ENCODE measurements at places on chromosomes 13 and 19. TPM values are rescaled to one million over a fixed set of nuclear protein-coding genes. Genes with fewer than 3 reads are reported as not detected.

The IRGC gene
- total RNA-seq: not detected

The PSG4 gene
- total RNA-seq: not detected

The RNF113B gene
- not detected for total RNA-seq

The CGB3 gene
- total RNA-seq: not detected

The C2CD4C gene
- 2.6 TPM for total RNA-seq

The CABP5 gene
- not detected for total RNA-seq

The ZNF442 gene
- total RNA-seq: 5.1 TPM

The ANGPTL8 gene
- not detected for total RNA-seq

DNA sequence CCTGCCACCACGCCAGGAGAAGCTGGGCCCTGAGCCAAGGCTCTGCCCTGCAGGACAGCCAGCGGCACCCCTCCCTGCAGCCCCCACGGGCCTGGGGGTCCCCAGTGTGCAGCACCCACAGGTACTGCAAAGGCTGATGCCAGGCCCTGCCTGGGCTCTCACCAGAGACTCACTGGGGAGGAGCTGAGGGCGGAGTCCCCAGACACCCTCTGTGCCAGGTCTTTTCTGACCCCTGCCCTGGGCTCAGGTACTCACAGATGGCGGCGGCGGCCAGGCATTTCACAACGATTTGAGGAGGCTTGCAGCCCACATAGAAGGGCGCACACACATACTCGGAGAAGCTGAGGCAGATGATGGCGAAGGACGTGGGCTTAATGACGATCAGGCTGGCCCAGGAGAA lies 5.7 kb downstream of the SLC7A9 start:
- H3K27ac ChIP-seq: no peak overlapping the region
- peak; percentile 56 for DNase-seq
- no peaks in the 10 kb centered on the region for H3K27me3 ChIP-seq
- H3K36me3 ChIP-seq: no peaks in the 10 kb centered on the region
- no peaks in the 10 kb centered on the region for H3K4me1 ChIP-seq

- peaks cover 16% of the 10 kb centered on the region for H3K4me1 ChIP-seq
- no peak for DNase-seq
- no peak overlapping the region for H3K27ac ChIP-seq
- H3K27me3 ChIP-seq: no peaks in the 10 kb centered on the region
- no peaks in the 10 kb centered on the region for H3K36me3 ChIP-seq
Measured at GRCh38 chr19:10620786-10621185, 4.6 kb upstream of the SLC44A2 start.

DNA sequence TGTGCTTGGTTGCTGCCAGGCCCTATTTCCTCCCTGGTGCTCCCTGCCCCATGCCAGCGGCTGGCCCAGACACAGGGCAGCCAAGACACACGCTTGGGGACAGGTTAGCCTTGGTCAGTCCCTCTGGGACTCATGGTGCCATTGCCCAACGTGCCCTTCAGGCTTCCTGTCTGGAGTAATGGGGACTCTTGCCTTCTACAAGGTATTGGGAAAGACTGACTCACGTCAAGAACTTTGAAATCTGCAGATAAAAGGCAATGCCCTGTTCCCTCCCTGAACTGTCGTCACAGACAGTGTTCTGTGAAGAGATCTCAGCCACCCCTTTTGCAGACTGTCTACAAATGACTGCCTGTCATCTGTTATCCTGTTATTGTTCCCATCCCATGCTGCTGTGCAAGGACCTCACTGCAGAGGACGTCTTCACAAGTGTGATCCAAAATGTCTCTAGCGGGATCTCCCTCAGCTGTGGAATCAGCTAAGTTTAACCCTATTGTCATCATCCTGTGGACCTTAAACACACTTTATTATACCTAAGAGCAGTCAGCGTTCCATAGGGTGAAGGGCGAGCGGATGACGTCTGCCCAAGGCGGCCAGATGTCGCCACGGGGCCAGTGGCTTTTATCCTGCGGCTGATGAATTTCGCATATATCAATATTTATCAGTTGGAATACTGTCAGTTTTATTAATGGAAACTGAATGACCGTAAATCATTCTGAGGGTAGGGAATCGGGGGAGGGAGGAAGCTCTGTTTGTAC lies 59.0 kb downstream of the GSX1 start:
- H3K27ac ChIP-seq: no peak overlapping the region
- peaks cover 16% of the 10 kb centered on the region for H3K27me3 ChIP-seq
- no peaks in the 10 kb centered on the region for H3K36me3 ChIP-seq

DNA sequence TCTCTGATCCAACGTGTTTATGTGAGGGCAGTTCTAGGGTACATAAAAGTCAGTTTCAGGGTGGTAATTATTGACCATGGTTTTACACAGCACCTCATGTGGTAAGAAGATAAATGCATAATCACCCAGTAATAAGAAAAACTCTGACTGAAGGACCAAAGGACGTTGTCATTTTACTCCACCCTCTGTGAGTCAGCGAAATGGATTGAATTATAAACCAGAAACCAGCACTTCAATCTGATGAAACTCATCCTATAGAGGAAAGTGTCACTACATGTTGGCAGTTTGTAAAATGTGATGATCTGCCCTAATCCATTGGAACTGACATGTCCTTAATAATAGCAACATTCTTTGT lies 406.8 kb downstream of the KLF5 start:
- H3K27ac ChIP-seq: no peak overlapping the region
- H3K4me1 ChIP-seq: no peaks in the 10 kb centered on the region
- no peak for DNase-seq

DNA sequence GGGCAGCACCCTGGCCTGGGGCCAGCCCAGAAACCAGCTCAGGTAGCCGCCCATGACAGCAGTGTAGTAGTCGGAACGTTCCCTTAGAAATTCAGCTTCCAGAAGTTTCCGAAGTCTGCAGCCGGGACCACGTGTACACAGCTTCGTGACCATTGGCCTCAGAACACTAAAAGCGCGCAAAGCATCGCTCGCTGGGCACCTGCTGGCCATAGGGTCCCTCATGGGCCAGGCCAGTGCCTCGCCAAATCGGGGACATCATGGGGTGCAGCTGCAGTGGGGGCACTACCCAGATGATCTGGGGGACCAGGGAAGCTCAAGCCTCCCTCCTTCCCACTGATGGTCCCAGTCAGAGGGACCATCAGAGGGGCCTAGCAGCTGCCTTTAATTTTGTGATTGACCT lies 384.5 kb downstream of the MTUS2 start:
- H3K4me1 ChIP-seq: no peaks in the 10 kb centered on the region
- no peaks in the 10 kb centered on the region for H3K36me3 ChIP-seq
- DNase-seq: no peak
- no peak overlapping the region for H3K4me3 ChIP-seq
- H3K27ac ChIP-seq: no peak overlapping the region

GRCh38 chr19:40872209-40872608 lies 9.8 kb downstream of the CYP2A7 start:
- no peak overlapping the region for H3K27ac ChIP-seq
- no peaks in the 10 kb centered on the region for H3K27me3 ChIP-seq

- no peaks in the 10 kb centered on the region for H3K27me3 ChIP-seq
- H3K4me1 ChIP-seq: no peaks in the 10 kb centered on the region
- no peak overlapping the region for H3K27ac ChIP-seq
Measured at GRCh38 chr13:62598708-62599107, 1183.1 kb upstream of the PCDH20 start.

GRCh38 chr13:60210510-60211330 lies 47.0 kb upstream of the DIAPH3 start:
- H3K36me3 ChIP-seq: no peaks in the 10 kb centered on the region
- H3K4me1 ChIP-seq: no peaks in the 10 kb centered on the region
- DNase-seq: no peak
- H3K27me3 ChIP-seq: no peaks in the 10 kb centered on the region
- H3K27ac ChIP-seq: no peak overlapping the region

DNA sequence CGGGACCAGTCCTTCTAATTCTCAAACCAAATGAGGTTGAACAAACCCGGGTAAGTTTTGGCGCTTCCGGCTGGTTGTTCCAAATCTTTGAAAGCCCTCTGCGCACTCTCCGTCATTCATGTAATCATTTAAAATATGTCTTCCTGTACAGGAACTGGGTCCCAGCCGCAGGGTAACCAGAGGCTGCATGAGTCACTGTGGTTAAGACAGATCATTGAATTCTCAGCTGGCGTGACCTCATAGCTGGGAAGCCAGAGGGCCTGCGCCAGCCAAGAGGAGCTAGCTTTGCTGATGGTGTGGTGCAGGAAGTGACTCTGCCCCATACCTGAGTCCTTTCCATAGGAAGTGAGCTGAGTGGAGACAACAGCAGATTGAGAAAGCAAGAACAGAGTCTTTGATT lies 135.2 kb downstream of the TSHZ3 start:
- no peak overlapping the region for H3K4me3 ChIP-seq
- H3K27me3 ChIP-seq: no peaks in the 10 kb centered on the region
- no peaks in the 10 kb centered on the region for H3K4me1 ChIP-seq
- DNase-seq: peak; percentile 65
- no peak overlapping the region for H3K27ac ChIP-seq

GRCh38 chr19:18558202-18558555 lies 509 bp downstream of the KXD1 start:
- DNase-seq: no peak
- peak overlapping the region; percentile 92 for H3K4me3 ChIP-seq
- no peaks in the 10 kb centered on the region for H3K27me3 ChIP-seq
- peaks cover 15% of the 10 kb centered on the region for H3K36me3 ChIP-seq
- peaks cover 5% of the 10 kb centered on the region for H3K4me1 ChIP-seq
- H3K27ac ChIP-seq: peak overlapping the region; percentile 91

DNA sequence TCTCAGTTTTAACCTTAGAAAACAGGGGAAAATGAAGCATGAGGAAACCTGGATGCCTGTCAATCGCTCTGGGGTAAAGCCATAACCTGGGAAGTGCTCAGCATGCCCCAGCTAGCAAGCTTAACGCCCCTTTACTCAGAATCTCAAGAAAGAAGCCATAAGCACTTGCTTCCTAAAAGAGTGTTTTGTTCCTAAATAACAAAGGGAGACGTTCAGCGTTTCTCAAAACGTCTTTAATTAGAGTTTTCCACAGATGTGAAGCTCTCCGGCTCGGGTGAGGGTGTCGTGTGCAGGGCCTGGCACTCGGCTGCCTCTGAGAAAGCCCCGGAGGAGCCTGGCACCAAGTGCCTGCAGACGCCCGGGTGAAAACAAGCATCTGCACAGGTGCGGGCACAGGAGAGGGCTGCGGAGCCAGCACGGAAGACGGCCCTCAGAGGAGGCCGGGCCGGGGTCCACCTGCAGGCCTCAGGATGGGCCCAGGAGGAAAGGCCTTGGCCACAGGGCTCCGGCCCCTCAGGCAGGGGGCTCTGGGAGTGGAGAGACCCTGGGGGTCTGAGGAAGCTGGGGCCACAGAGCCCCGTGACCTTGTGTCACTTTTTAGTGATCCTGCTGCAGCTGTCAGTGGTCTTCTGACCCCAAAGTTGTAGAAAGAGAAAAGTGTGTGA lies 6.2 kb downstream of the GAS6 start:
- no peak overlapping the region for H3K4me3 ChIP-seq
- DNase-seq: no peak
- H3K36me3 ChIP-seq: no peaks in the 10 kb centered on the region
- peaks cover 64% of the 10 kb centered on the region for H3K4me1 ChIP-seq

- H3K4me3 ChIP-seq: no peak overlapping the region
- no peaks in the 10 kb centered on the region for H3K36me3 ChIP-seq
- H3K27ac ChIP-seq: peak overlapping the region; percentile 36
- peak; percentile 25 for DNase-seq
- peaks cover 42% of the 10 kb centered on the region for H3K4me1 ChIP-seq
Measured at GRCh38 chr19:6068711-6069110, 41.6 kb downstream of the RFX2 start.

DNA sequence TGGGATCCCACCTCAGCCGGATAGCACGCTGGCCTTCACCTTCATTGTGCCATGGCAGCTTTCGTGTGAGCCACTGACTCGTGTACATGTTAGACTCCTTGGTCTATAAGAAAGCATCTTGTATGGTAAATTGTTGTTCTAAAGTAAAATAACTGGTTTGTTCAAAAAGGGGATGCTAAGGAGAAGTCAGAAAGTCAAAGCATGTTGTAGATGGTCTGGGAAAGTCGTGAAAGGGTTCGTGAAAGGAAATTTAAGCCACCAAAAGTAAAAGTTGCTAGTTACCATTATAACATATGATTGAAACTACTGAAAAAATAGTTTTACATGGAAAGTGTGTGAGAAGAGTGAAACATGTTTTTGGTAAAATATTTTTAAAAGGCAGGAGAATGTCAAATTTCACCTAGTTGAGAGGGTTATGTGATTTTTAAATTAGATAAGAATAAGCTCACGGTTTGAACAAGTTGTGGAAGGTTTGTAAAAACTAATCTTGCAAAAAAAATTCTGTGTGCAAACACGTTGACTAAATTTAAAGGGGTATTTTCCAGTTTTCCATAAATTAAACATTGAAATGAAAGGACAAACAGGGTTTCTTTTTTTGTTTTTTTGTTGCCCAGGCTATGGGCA lies 23.4 kb downstream of the DPRX start:
- H3K27ac ChIP-seq: no peak overlapping the region
- H3K4me1 ChIP-seq: no peaks in the 10 kb centered on the region
- H3K4me3 ChIP-seq: no peak overlapping the region

DNA sequence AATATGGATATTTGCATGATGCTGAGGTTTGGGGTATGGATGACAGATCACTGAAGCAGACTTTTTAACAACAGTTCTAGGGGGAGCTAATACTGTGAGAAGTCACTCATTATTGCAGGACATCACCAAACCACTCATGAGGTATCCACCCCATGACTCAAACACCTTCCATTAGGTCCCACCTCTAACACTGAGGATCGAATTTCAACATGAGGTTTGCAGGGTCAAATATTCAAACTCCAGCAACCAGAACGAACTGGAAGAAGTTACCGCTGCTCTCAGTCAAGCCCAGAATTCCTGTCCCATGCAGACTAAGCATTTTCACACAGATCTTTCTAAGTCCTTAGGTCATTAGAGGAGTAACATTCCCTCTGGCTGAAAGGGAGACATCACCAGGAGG lies 758.9 kb downstream of the UQCRFS1 start:
- no peaks in the 10 kb centered on the region for H3K27me3 ChIP-seq
- no peak overlapping the region for H3K4me3 ChIP-seq
- H3K36me3 ChIP-seq: no peaks in the 10 kb centered on the region
- H3K4me1 ChIP-seq: no peaks in the 10 kb centered on the region
- no peak overlapping the region for H3K27ac ChIP-seq

DNA sequence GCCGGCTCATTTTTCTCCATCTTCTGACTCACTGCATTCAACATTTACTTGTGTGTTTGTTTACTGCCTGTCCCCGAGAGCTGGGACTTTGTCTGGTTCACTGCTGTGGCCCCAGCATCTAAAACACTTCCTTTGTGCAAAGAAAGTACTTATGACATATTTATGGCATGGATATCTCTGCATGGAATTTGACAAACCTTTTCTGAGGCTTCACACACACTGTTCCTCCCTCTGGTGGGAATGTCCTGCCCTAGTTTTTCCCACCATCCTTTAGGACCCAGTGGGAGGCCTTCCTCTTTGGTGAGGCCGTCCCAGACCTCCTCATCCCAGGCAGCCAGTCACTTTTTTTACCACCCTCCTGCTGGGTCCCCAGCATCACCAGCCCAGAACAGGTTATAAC lies 1.4 kb upstream of the SRRM5 start:
- H3K27me3 ChIP-seq: no peaks in the 10 kb centered on the region
- DNase-seq: no peak
- H3K4me3 ChIP-seq: no peak overlapping the region
- no peaks in the 10 kb centered on the region for H3K4me1 ChIP-seq

DNA sequence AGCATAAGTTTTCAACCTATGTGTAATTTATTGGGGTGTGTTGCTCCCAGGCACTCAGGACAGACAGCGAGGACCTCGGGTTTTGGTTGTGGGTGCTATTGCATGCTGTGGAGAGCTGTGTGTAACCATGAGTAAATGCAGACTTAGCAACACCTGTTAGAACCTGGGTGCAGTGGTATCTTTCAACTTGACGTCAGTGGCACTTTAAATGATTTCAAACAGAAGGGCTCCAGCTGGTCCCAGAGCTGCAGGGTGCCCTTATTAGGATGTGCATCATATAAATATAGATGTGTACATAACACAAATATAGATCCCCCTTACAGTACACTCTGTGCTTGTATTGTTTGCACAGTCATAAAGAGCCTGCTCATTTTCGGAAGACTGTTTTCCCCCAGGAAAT lies 228.3 kb upstream of the IRS2 start:
- H3K36me3 ChIP-seq: no peaks in the 10 kb centered on the region
- no peaks in the 10 kb centered on the region for H3K4me1 ChIP-seq
- no peak for DNase-seq
- no peak overlapping the region for H3K4me3 ChIP-seq
- H3K27me3 ChIP-seq: no peaks in the 10 kb centered on the region

All from upper lobe of right lung (tissue), 1 donor.